ENCODE measurements at places on chromosomes 3 and 15. TPM values are rescaled to one million over a fixed set of nuclear protein-coding genes. Genes with fewer than 3 reads are reported as not detected.

The SUSD5 gene
- 5.6 TPM for total RNA-seq

The RTP1 gene
- total RNA-seq: 0.93 TPM

The GRK7 gene
- total RNA-seq: not detected

The RAD18 gene
- 27.0 TPM for total RNA-seq

The KBTBD13 gene
- total RNA-seq: 2.4 TPM

The CAPN3 gene
- 33.6 TPM for total RNA-seq

The TRANK1 gene
- total RNA-seq: 11.0 TPM

The AKAP13 gene
- 207 TPM for total RNA-seq

DNA sequence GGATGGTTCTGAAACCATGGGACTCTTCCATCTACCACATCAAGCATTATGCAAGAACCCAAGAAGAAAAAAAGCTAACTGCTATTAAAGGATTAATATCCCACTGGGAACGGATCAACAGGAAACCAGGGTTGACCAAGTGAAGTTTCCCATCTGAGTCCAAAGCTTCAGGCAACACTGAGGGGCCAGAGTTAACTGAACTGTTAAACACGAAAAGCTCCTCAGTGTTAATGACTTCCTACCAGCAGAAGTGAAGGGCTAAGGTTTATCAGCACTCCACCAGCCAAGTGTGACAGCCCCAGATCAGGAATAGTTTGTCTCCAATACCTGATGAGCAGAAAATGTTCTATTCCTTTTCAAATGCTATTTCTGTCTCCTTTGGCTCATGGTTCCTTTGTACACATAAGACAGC lies 36.7 kb downstream of the PTPN9 start:
- no peaks in the 10 kb centered on the region for H3K27me3 ChIP-seq
- peaks cover 7% of the 10 kb centered on the region for H3K4me1 ChIP-seq
- no peaks in the 10 kb centered on the region for H3K36me3 ChIP-seq
- no peak overlapping the region for H3K4me3 ChIP-seq
- DNase-seq: no peak

- no peak for DNase-seq
- no peaks in the 10 kb centered on the region for H3K36me3 ChIP-seq
- H3K4me1 ChIP-seq: no peaks in the 10 kb centered on the region
- H3K27me3 ChIP-seq: no peaks in the 10 kb centered on the region
These were observed 183.8 kb upstream of the THBS1 start for GRCh38 chr15:39396979-39397615.

- H3K27me3 ChIP-seq: no peaks in the 10 kb centered on the region
- H3K4me3 ChIP-seq: no peak overlapping the region
- H3K36me3 ChIP-seq: no peaks in the 10 kb centered on the region
- no peaks in the 10 kb centered on the region for H3K4me1 ChIP-seq
- H3K27ac ChIP-seq: no peak overlapping the region
These were observed 30.1 kb downstream of the PLOD2 start for GRCh38 chr3:146130881-146131371.

DNA sequence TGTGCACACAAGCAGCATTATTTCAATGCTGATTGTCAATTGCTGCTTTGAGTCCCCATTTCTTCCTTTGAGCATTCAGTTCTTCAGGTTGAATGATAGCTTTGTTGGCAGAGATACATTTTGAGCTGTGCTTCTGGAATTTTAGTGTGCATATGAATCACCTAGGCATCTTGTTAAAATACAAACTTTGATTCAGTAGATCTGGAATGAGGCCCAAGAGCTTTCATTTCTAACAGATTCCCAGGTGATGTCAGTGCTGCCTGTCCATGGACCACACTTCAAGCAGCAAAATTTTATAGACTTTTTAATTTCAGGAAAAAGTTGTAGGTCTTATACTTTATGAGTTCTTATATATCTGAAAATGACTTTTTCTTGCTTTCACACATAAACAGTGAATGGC lies 131.1 kb downstream of the ADAMTSL3 start:
- H3K27me3 ChIP-seq: no peaks in the 10 kb centered on the region
- no peaks in the 10 kb centered on the region for H3K4me1 ChIP-seq
- H3K27ac ChIP-seq: no peak overlapping the region
- no peak overlapping the region for H3K4me3 ChIP-seq
- DNase-seq: no peak

GRCh38 chr3:63863150-63864007 lies at the start of the genes ATXN7 and THOC7:
TSS of gene ATXN7 (plus strand) at chr3:63863867. CDS start at chr3:63912599, 48,732 bp downstream.
TSS of gene THOC7 (minus strand) at chr3:63863805. CDS start at chr3:63863790, 15 bp downstream.
- peak; percentile 65 for DNase-seq
- H3K27ac ChIP-seq: peak within 1 kb of the TSS; percentile 96
- peaks cover 14% of the 10 kb centered on the region for H3K4me1 ChIP-seq
- H3K4me3 ChIP-seq: peak within 1 kb of the TSS; percentile 96

DNA sequence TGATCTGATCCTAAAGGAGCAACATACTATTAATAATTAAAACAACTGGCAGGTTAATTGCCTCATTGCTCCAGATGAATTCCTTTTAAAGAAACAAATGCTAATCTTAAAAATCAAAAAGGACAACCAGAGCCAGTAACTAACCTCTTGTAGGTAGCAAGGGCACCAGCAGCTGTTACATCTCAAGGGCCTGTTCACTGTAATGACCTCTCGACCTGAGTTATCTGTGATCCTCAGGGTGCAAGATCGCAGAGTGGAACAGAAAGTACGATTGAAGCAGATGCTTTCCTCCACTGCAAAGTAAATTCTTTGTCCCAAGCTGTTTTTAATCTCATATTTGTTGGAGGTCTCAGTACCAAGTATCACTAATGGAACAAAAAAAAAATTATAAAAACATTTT lies 11.4 kb downstream of the PLSCR5 start:
- no peak overlapping the region for H3K4me3 ChIP-seq
- H3K4me1 ChIP-seq: no peaks in the 10 kb centered on the region
- no peaks in the 10 kb centered on the region for H3K27me3 ChIP-seq
- H3K27ac ChIP-seq: no peak overlapping the region
- no peak for DNase-seq

DNA sequence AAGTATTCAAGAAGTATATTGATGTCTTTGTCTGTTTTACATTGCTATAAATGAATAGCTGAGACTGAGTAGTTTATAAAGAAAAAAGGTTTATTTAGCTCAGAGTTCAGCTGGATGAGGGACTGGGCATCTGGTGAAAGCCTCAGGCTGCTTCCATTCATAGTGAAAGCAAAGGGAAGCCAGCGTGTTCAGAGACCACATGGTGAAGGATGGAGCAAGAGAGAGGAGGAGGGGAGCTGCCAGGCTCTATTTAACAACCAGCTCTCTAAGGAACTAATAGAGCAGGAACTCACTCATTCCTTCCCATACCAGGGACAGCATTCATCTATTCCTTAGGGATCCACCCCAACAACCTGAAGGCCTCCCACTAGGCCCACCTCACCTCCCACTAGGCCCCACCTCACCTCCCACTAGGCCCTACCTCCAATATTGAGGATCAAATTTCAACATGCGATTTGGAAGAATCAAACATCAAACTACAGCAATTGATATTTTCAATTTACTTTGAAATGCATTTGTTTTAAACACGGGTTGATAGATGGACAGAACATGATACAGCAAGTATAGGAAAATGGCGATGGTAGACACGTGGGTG lies 167.5 kb upstream of the HES1 start:
- H3K27ac ChIP-seq: no peak overlapping the region
- no peak for DNase-seq
- no peaks in the 10 kb centered on the region for H3K27me3 ChIP-seq
- no peak overlapping the region for H3K4me3 ChIP-seq

All from testis (tissue), 5 donors.